Fibroblast of skin of back (primary cell): ENCODE measurements at places on chromosomes 6 and 20.

GRCh38 chr6:108707328-108707976 is 140.8 kb upstream of the ARMC2 start:
- DNase-seq, result no peak

GRCh38 chr6:25342802-25343201 is 63.6 kb downstream of the CARMIL1 start:
- DNase-seq, result peak; percentile 45

GRCh38 chr6:13113981-13114593 is 214.2 kb downstream of the TBC1D7 start:
- DNase-seq, result no peak

- peak; percentile 98 for DNase-seq
These were observed 35.7 kb upstream of the ZMYND8 start for GRCh38 chr20:47392015-47392720.

DNA sequence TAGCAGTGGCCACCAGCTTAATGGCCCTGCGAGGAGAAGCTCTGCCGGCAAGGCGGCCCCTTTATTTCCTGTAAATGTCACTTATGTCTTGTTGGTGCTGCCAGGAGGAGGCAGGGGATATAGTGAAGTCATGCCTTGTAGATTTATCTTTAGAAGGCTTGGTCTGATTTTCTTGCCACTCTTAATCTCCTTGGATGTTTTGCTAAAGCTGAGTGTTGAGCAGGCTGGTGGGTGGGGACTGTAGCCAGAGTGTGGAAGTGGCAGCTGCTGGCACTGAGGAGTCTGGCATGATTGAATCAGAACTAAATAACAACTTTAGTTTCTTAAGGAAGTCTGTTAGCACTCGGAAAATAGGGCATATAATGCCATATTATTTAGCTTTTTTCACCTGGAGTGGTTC is 77.9 kb downstream of the PHF20 start:
- no peak for DNase-seq

DNA sequence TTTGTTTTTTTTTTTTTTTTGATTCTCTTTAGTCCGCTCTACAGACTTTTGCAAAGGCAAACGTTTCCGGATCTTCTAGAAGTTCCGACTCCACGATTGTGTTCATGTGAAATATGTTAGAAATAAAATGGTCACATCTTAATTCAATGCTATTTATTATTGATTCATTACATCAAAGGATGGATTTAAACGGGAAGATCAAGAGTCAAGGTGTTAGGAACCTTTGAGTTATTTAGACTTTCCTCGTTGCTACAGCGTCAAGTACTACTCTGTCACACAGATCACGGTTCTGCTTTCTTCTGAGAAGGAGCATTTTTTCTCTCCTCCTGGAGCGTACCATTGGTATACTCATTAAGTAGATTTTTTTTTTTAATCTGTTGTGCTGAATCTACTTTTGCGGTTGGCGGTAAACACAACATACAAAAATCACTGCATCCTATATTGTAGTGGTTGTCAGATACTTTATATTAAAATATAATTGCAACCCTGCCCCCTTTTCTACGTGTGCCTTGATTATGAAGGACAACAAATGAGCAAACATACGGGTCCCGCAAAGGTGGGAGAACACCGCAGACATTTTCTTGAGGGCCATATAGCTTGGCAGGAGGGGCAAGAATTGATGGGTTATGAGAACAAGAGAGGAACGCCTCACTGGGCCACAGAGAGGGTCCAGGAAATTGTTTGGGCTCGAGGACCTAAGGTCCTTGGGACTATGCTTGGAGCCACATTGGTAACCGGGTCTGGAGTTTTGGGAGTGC is 17.5 kb downstream of the HMGN4 start:
- peak; percentile 30 for DNase-seq

DNA sequence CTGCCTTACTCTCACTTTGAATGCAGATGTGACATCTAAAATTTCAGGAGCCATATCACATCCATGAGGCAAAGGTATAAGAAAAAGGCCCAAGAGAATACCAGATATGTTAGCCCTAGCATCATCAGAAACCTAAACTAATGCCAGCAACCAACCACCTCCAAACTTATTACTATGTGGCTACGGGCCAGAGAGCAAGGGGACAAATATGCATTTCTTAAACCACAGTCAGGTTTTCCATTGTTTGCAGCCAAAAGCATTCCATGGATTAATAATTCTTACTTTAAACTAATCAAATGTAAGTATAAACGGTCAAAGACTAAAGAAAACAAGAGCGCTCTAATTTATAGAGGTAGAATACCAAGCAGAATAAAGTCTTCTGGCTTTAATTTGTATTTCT is 84.7 kb downstream of the TASP1 start:
- DNase-seq, result peak; percentile 7

DNA sequence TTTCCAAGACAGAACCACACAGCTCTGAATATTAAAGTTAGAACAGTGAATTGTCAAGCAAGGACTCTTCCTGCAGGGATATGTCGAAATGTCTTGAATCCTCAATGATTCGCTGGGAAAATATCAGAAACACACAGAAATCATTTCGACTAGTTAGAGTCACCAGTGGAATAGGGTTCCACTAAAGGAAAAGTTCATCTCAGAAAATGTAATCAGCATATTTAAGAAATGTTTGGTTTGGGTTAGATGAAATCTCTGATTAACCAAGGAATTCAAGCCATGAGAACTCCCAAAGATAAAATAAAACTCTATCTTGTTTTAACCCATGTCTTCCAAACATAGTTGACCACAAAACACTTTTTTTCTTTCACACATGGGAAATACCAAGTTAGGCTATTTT is 621.0 kb upstream of the NRSN1 start:
- DNase-seq, result peak; percentile 79

DNA sequence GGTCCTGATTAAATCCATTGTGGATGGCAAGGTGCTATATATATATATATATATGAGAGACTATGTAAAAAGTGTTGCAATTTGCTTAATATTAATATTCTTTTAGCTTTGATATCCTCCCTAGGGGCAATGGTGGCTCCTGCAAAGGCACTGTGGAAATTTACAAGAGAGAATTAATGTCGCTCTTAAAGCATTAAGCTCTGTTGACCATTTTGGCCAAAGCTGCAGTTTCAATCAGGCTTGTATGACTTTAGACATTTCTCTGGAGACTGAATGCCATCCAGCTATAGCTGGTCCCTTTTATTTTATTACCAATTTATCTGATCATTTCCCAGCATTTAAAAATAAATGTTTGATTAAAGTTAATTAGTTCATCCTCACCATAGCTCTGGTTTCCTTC is 155.3 kb downstream of the JARID2 start:
- DNase-seq, result no peak

GRCh38 chr6:149318581-149319286 is 1.2 kb downstream of the TAB2 start:
- no peak for DNase-seq

DNA sequence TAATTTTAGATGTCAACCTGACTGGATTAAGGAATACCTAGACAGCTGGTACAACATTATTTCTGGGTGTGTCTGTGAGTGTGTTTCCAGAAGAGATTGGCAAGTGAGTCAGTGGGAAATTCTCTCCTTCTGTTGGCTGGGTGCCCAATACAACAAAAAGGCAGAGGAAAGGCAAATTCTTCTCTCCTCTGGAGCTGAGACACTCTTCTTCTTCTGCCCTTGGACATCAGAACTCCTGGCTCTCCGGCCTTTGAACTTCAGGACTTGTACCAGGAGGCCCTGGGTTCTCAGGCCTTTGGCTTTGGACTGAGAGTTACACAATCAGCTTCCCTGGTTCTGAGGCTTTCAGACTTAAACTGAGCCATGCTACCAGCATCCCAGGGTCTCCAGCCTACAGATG is 7.8 kb upstream of the BTN3A1 start:
- peak; percentile 90 for DNase-seq

DNA sequence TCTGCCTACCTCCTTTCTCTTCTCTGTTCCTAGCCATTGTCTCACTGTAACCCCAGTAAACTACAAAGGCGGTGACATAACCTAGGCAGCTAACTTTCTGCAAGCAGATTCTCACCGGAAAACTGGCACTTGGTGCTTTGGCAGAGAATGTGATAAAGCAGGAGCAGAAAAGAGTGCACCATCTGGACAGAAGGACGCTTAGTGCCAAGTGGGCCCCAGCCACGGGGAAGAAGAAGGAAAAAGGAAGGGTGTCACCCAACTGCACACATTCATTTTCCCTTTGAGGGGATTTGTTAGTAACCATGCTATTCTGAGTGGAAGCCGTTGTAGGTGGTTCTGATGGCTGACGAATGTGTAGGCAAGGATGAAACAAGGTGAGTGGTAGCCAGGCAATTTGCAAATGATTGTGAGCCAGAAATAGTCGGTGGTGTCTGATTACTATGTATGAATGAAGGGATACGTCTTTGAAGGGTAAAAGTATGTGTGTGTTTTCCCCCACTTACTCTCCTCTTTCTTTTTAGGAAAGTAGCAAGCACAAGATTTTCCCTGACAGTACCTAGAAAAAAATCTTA is 148.3 kb upstream of the STXBP5 start:
- DNase-seq, result no peak

DNA sequence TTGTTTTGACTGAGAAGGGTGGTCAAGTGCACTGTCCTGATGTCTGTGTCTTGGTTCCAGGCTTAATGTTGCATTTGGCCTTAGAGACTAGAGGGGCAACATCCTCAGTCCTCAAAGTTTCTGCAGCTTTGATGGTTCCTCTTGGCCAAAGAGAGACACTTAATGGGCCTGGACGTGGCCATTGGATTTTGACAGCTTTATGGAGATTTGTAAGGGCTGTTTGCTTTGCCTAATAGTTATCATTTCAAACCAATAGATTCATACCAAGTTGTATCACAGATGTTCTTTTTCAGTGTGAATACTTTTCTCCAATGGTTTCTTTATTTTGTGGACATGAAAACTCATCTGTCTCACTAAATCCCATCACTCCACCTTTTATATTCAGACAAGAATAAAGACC is 45.8 kb upstream of the CLIC5 start:
- no peak for DNase-seq

DNA sequence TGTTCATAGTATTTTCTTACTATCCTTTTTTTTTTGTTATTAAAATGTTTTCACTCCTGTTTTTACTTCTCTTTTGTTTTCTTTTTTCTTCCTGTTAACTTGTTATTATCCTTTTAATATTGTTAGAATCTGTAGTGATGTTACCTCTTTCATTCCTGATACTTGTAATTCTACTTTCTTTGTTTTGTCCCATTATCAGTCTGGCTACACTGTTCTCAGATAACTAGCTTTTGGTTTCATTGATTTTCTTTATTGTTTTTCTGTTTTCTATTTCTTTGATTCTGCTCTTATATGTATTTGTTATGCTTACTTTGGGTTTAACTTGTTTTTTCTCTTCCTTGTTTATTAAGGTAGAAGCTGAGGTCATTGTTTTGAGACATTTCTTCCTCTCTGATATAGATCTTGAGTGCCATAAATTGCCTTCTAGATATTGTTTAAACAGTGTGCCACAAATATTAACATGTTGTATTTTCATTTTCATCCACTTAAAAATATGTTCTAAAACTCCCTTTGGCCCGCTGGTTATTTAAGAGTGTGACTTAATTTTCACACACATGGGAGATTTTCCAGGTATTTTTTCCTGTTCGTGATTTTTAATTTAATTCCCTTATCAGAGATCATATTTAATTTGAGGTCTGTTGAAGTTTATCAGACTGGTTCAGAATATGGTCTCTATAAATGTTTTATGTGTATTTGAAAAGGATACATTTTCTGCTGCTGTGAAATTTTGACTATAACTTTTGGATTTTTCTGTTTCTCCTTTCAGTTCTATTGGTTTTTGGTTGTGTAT is 6.7 kb downstream of the XRN2 start:
- no peak for DNase-seq

GRCh38 chr6:107816818-107817217 is 7.3 kb downstream of the SCML4 start:
- no peak for DNase-seq

DNA sequence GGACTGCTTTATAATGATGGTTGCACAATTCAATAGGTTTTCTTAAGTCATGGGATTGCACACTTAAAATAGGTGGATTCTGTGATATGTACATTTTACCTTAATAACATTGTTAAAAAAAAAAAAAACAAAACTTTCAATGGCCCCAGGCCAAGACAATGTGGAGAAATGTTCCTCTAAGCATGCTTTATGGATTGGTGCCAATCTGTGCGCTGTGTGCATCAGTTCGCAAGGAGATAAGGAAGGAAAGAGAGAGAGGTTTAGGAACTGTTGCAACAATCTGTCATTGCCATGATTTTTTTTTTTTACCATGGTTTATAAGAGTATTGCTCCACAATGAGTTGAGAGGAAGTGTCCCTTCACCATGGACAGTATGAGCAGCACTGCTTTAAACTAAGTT is 399.6 kb downstream of the PTPRT start:
- DNase-seq, result no peak

DNA sequence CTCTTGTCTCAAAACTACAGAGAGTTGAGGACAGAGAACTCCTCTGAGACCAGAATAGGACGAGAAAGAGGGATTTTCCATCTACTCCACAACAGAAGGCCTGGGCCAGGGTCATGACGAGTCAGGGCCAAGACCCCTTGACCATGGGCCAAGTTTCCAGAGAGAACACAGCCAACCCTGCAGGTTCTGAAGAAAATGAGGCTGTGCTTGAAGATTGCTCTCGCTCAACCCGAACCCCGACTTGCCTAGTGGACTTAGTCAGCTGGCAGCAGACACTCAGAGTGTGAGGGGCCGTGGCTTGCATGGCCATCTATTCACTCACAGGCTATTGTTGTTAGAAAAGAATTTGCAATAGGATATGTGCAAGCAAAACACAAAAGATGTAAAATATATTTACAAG is 54.5 kb downstream of the TMEM242 start:
- no peak for DNase-seq

DNA sequence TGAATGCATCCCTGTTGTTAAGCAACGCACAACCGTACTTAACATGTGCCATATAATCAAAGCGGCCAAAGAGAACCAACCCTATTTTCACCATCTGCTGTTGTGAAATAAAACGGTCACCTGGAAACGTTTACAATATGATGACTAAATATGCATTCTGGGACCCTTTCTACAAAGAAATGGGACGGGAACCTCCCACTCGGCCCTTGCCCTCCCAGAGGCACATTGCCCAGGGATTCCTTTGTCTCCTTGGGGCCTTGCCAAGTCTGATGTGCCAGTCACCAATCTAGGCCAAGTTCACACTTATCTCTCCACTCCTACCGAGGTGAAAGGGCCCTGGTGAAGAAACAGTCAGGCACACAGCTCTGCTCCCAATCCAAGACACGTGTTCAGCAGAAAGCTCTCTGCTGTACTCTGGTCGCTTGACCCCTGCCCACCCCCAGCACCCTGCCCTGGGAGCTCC is 427.4 kb upstream of the JARID2 start:
- DNase-seq, result no peak

GRCh38 chr6:64696053-64696452 is 1011.0 kb downstream of the EYS start:
- DNase-seq, result no peak

- no peak for DNase-seq
These were observed 36.9 kb upstream of the SLC16A10 start for GRCh38 chr6:111050261-111051023.

DNA sequence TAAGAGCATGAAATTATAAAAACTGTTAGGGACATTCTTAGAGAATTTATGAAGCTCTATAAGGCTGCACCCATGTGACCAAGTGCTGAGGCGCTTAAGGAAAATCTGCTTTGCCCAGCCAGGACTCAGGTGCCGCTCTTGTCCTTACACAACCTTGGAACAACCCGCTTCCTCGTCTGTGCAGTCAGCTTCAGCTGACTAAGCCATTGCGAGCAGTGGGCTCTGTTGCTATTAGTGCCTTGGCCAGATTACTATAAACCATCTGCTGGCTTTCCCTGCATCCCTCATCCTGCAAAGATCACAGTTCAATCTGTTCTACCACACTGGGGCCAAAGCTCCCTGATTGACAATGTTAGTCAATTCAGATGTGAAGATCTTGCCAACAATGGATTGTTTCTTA is 89.1 kb upstream of the E2F3 start:
- no peak for DNase-seq
